AG08396 (cell line): ENCODE measurements at places on chromosomes 3 and 15.

GRCh38 chr15:85649372-85649771 lies 145.4 kb downstream of the KLHL25 start:
- DNase-seq: peak; percentile 41

DNA sequence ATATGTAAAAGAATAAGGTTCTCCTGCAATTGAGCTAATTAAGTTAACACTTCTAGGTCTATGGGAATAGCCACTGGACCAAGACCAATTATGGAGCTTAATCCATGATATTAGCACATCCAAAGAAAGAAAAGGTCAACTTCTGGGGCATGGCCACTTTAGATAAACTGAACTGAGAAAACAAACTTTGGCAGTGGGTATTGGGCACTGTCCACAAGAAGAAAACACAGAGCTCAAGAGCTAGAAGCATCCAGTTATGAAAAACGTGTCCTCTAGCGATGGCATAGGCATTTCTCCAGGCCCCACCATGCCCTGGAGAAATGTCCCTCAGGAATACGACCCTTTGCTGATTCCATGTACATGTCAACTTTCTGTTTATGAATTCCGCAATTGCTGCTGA lies 87.8 kb downstream of the THRB start:
- no peak for DNase-seq

GRCh38 chr15:51620641-51621040 lies 1.9 kb downstream of the DMXL2 start:
- no peak for DNase-seq

DNA sequence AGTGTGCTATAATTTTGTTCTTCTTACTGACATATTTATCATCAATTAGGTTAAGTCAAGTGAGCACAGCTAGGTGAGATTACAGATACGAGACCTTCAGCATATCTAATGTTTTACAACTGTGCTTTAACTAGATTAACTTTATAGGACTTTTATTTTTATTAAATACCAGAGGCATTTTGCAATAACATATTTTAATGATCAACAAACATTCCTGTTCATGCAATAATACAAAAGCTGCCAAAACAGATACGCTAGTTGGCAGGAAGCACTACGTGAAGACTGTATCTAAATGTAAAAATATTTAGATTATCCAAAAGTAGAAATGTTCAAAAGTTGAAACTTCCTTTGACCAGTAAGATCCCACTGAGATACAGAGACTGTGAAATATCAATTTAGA lies 139.1 kb downstream of the CBLB start:
- DNase-seq: no peak

DNA sequence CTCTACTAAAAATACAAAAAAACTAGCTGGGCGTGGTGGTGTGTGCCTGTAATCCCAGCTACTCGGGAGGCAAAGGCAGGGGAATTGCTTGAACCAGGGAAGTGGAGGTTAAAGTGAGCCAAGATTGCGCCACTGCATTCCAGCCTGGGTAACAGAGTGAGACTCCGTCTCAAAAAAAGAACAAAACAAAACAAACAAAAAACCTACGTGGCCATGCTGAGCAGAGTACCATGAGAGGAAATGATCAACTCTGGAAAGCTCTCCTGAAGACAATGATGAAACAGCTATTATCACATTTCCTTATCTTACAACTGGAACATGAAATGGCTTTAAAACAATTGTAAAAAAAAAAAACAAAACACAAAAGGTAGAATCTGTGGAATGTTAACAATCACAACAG lies 75.2 kb downstream of the CHSY1 start:
- no peak for DNase-seq

DNA sequence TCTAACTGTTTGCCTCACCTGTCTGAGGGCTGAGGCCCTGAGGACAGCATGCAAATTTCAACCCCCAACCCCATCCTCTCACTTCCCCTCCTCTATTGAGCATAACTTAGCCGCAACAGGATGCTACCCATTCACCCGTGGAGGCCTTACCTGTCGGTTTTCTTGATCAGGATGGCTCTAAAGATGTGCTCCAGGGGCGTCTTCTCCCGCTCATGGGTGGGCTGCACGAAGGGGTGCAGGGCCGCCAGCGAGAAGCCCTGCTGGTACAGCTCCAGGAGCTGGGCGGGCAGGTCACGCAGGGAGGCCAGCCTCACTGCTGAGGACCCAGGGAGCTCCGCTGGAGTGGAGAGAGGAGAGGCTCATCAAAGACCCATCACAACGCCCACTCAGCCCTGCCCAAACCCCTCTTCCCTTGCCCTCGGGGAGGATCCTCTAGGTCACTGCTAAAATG lies 79.8 kb downstream of the RFTN1 start:
- no peak for DNase-seq

DNA sequence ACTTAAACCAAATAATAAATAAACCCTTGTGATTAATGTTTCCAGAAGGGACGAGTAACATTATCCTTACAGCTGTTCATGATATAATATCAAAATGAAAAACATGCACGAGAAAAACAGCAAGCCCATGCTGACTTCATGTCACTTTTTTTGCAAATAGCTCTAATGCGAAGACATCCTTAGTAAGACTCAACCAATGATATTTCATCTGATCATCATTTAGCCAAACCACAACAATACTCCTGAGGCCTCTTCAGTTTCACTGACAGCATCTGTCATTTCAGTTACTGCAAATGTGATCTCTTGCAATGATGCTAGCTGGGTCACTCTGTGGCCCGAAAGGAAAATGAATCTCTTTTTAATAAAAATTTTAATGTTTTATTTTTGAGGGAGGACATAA lies 74.0 kb downstream of the POLR2M start:
- no peak for DNase-seq

- no peak for DNase-seq
Measured at GRCh38 chr3:153749070-153749610, 372.1 kb upstream of the ARHGEF26 start.

GRCh38 chr3:139285691-139286090 lies 58.1 kb upstream of the MRPS22 start:
- DNase-seq: no peak

GRCh38 chr3:197256836-197257444 lies 41.5 kb downstream of the DLG1 start:
- DNase-seq: peak; percentile 11

- DNase-seq: no peak
Measured at GRCh38 chr15:100295939-100296565, 45.7 kb downstream of the ADAMTS17 start.

DNA sequence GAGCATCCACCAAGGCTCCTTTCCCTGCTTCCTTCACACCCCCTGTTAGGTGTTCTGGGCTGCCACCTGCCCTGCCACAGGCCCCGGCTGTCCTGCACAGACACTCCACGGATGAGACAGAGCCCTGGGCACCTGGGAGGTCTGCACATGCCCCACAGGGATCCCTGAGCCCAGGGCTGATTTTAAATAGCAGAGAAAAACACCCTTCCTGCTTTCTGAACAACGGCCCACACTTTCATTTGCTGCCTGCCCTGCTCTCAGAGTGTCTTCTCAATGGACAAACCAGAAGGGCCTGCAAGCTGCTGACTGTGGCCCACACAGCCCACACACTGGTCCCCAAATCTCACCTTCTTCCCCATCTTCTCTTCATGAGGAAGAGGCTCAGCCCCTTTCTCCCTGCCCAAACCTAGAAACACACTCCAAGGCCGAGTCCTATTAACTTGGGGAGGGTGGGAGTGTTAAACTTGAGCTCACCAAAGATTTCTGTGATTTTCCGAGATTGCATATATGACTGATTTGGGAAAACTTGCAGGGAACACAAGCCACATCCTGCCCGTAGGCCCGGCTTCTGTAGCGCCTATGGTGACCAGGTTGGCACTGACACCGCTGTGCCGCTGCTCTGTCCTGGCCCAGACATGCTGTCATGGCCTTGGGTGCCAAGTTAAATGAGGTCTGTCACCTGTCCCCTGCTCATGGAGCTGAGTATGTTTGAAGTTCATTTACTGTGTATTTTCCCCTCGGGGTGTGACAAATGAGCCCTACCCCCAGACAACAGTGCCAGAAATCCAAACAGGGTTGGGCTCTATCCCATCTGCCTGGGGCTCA lies 47.2 kb upstream of the KLF13 start:
- DNase-seq: no peak

DNA sequence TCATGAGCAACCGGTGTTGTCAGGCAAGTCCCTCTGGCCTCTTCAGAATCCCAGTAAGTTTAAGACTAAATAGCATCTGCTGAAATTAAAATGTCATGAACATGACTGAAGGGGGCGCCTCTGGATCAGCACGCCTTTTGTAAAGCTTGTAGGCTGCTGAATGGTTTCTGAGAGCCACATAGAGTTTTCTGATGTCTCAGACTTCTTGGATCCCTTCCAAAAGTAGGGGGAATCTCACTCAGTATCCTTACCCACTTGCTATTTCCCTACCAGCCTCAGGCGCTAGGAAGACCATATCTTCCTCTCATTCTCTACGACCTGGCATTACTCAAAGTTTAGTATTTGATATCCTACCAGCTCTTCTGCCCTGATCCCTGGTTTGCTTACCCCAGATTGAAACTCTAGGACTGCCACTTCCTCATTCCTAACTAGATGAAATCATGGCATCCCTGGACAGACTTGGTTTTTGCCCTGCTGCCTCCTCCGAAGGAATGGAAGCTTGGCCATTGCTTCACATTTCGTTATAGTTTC lies 62.7 kb upstream of the CD47 start:
- DNase-seq: peak; percentile 48

DNA sequence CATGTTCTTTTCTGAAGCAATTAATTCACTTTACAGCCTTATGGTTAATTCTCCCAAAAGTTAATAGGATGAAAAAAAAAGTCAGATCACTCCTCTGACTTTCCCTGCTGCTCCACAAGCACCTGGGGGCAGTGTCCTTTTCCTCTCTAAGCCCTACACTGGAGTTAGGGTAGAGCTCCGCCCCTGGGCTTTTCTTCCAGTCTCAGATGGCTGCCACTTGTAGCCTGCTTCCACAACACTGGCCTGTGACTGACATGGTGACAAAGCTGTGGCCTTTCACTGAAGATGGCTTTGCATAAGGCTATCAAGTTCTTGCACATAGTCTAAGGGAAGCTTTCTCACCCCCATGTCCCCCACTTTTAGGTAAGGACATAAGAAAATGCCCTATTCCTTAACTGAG lies 1.3 kb upstream of the MON1A start:
- DNase-seq: no peak

DNA sequence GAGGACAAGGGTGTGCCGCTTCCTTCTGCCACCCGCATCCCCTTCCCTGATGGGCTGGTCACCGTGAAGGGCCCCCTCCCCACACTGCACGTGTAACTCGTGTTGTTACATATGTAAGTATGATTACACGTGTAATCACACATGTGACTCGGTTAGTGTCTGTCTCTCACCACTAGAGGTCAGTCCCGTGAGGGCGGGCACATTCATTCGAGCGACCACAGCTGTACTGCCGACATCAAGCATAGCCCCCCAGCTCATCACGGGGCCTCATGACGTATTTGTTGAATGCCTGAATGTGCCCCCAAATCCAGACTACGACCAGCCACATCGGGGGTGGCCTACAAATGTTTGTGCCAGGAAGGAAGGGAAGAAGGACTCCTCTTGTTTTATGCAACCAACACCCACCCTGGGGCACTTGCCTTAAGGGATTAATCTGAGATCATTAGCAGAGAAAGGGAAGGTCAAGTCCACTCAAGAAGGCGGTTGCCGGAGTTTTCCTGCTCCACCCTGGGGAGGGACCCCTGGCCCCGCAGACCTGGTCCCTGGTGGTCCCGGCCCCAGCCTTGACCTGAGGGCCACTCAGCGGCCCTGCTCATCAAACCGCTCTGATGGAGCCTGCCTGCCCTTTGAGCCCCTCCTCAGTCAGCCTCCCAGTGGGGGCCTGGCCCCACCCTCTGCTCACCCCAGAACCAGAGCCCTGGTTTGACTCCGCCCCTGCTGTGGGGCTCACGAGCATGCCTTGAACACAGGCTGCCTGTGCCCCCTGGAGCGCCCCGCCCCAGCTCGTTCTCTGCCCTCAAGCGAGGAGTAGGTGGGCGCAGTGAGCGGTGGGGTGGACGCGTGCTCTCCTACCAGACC lies 52.8 kb downstream of the RGMA start:
- peak; percentile 67 for DNase-seq

GRCh38 chr15:31296646-31297574 lies 29.7 kb upstream of the KLF13 start:
- DNase-seq: no peak

- DNase-seq: no peak
Measured at GRCh38 chr3:182240474-182240873, 528.7 kb downstream of the SOX2 start.

DNA sequence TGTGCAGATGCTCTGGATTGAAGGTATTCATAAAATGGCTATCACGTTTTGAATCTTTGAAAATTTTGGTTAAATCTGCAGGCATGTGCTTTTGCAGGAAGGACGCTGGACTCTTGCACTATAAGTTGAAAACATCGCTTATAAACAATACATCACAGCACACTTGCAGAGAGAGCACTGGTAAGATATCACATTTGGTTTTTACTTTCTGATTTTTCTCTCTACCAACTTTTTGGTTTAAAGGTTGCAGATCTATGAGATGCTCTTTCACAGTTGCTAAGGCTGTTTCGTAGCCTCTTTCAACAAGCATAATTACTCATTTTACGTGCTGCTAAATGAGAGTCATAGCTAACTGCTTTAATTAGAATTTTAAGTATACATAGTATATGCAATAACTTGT lies 724.4 kb upstream of the ARRDC4 start:
- no peak for DNase-seq

- DNase-seq: no peak
Measured at GRCh38 chr15:29835301-29835700, 13.0 kb upstream of the TJP1 start.

- no peak for DNase-seq
Measured at GRCh38 chr15:76582550-76582949, 246.0 kb downstream of the ISL2 start.

DNA sequence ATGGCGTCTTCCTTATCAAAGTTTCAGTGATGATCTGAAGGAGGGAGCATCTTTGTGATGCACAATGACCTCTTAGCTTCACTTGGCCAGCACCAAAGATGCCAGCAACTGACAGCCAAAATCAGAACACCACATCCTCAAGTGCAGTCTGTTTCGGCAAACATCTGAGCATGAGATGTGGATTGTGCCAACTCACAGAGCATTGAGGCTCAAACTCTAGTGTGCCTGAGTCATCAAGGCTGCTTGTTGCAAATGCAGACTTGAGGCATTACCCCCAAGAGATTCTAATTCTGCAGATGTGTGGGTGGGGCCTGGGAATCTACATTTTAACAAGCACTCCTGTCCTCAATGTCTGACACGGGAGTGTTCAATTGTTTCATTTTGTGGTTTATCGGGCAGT lies 35.8 kb downstream of the ABHD5 start:
- no peak for DNase-seq

DNA sequence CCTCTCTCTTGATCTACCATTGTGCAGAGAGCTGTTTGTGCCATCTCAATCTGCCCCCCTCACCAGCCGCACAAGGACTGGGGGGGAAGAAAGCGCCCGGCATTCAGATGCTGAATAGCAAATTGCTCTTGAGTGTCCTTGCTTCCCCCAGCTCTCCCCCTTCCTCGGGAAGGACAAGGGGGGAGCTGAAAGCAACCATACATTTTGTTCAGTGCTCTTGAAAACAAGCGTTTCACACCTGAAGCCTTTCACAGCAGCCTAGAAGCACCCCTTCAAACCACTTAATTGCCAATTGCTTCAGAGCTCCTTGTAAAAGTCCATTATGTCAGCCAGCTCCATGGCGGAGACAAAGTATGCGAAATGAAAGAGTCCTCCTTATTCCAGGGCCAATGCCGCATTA lies 540.1 kb downstream of the NR2F2 start:
- no peak for DNase-seq
